ENCODE measurements at places on chromosomes 7 and 10.

DNA sequence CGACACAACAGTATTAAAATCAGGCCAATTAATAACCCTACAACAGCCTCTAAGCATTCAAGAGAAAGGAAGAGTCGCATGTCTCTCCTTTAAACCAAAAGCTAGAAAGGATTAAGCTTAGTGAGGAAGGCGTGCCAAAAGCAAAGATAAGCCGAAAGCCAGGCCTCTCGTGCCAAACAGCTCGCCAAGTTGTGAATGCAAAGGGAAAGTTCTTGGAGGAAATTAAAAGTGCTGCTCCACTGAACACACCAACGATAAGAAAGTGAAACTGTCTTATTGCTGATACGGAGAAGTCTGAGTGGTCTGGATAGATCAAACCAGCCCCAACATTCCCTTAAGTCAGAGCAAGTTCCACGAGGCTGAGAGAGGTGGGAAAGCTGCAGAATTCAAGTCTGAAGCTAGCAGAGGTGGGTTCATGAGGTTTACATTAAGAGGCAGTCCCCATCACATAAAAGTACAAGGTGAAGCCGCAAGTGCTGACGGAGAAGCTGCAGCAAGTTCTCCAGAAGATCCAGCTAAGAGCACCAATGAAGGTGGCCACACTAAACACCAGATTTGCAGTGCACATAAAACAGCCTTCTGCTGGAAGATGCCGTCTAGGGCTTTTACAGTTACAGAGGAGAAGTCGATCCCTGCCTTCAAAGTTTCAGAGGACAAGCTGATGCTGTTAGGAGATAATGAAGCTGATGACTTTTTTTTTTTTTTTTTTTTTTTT lies 194.8 kb downstream of the MAD1L1 start:
- DNase-seq = no peak

DNA sequence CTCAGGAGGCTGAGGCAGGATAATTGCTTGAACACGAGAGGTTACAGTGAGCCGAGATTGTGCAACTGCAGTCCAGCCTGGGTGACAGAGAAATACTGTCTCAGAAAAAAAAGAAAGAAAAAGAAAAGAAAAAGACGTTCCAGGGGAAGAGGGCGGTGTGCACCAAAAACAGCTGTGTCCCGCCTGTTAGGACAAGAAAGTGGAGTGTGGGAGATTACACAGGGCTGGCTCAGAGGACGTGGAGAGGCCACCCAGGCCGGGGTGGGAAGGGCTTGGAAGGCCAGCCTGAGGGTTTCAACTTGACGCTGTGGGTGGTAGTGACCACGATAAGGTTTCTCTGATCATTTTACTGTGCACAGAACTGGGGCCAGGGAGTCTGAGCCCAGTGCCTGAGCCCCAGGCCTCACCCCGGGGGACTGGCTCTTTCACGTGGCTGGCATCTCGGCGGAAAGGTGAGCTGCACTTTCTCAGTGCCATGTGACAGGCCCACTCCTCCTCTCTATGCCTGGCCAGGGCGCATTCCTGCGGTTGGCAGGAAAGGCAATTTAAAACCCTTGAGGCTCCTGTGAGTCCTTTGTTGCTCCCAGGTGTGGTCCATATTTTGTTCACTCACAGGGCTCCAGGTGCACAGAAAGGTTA lies 13.9 kb downstream of the RHBDD2 start:
- DNase-seq = peak; percentile 70

GRCh38 chr7:1812509-1813393 lies 142.7 kb downstream of the ELFN1 start:
- peak; percentile 17 for DNase-seq

- DNase-seq = no peak
These were observed 613 bp downstream of the USP6NL start for GRCh38 chr10:11610826-11611247.

GRCh38 chr7:70489813-70490212 lies 642.1 kb upstream of the GALNT17 start:
- no peak for DNase-seq

- no peak for DNase-seq
These were observed at the start of gene NUPR2 for GRCh38 chr7:56115852-56116538. NUPR2 (minus strand) TSS chr7:56116417; CDS start chr7:56116314, 103 bp downstream.

- DNase-seq = no peak
These were observed 46.7 kb downstream of the ADCYAP1R1 start for GRCh38 chr7:31098642-31099360.
